Stimulated activated CD8-positive, alpha-beta memory T cell treated with anti-CD3 and anti-CD28 coated beads, Interleukin-7, amount 100 ng/mL, for 1 hour (primary cell): ENCODE measurements at places on chromosomes 5 and 9.

DNA sequence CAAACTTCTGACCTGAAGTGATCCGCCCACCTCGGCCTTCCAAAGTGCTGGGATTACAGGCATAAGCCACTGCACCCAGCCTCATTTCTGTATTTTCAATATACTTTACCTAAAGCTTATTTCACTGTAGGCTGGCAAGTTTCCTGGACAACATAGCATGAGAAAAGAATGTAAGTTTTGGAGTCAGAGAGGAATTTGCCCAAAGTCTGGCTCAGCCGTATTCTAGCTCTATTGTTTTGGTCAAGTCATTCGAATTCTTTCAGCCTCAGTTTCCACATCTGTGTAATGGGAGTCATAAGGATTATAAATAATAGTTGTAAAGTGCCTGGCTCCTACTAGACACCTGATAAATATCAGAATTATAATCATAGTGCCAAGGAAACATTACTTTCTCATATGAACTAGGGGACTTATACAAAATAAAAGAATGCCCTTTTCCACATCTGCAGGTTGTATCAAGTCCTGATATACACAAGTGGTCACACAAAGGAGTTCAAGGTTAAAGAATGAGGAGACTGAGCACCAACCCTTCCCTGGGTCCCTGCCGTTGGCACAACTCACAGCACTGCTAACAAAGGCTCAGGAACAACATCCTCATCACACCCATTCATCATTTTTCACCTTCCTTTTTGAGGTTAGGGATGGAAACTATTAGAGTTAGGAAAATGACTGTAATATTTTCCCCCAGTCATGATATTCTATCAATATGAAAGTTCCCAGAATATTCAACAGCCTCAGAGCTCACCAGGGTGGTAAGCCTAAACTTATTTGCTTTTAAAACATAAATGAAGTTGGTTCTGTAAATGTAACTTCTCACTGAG, 34.6 kb upstream of the RAI14 start:
- DNase-seq: no peak

- DNase-seq: no peak
These were observed 182.4 kb downstream of the ARRDC3 start for GRCh38 chr5:91200692-91201091.

GRCh38 chr5:2899311-2899710, 147.8 kb upstream of the IRX2 start:
- no peak for DNase-seq

- DNase-seq: no peak
These were observed 120.5 kb downstream of the PRDM6 start for GRCh38 chr5:123209502-123210027.

- DNase-seq: no peak
These were observed 61.8 kb upstream of the ZBTB43 start for GRCh38 chr9:126743041-126743440.

- no peak for DNase-seq
These were observed 91.7 kb downstream of the RFK start for GRCh38 chr9:76302543-76302942.

DNA sequence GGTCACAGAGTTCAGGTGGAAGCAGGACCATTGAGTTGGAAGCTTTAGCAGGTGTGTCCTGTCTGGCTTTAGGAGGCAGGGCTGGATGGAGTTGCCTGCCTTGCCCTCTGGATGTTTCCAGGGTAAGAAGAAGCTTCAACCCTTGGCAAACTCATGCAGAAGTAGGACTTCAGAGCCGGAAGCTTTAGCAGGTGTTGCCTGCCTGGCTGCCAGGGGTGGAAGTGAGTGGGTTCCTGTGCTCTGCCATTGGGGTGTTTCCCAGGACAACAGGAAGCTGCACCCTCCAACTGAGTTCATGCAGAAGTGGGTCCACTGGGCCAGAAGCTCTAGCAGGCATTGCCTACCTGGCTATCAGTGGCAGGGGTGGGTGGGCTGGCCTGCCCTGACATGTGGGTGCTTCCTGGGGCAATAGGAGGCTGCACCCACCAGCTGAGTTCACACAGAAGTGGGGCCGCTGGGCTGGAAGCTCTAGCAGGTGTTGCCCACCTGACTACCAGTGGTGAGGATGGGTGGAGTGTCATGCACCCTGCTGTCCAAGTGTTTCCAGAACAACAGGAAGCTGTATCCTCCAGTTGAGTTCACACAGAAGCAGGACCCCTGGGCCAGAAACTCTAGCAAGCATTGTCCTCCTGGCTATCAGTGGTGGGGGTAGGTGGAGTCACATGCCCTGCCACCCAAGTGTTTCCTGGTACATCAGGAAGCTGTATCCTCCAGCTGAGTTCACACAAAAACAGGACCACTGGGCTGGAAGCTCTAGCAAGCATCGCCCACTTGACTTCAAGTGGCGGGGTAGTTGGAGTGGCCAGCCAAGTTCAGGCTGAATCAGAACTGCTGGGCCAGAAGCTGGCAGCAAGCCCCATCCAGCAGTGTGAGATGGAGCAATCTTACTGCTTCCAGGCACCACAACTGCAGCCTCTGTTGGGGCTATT, 24.6 kb downstream of the LOX start:
- no peak for DNase-seq

- DNase-seq: no peak
These were observed 97.7 kb downstream of the SYK start for GRCh38 chr9:90899287-90899686.

GRCh38 chr5:8520917-8521316, 652.0 kb downstream of the MTRR start:
- no peak for DNase-seq

DNA sequence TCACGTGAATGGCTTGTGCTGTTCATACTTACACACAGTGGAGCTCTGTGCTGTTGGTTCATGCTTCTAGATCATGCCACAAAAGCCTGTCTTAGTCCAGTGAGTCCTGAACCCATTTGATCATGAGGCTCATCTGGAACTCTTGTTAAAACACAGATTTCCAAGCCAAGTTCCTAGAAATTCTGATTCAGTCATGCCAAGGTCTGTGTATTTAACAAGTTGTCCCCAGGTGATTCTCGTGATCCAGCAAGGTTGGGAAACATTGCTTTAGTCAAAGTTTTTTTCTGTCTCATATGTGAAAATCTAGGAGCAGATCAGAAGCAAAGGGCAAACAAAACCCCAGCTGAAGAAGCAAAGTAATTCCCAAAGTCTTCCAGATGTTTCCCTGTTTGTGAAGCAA, 112.5 kb upstream of the GAS1 start:
- no peak for DNase-seq

DNA sequence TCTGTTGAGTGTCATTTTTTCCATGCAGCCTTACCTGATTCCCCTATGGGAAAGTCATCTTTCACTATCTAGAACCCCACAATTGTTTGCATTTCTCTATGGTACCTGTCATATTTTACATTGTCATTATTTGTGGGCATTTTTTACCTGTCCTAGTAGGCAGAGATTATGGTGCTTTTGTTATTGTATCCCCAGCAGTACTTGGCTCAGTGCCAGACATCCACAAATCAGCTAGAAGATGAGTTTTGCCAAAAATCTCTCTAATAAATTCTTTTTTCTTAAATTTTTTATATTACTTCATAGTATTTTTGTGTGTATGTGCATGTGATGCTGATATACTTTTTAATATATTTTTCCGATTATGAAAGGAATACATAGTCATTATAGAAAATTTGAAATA, 13.2 kb downstream of the GARNL3 start:
- no peak for DNase-seq

- no peak for DNase-seq
These were observed 63.3 kb upstream of the GAS1 start for GRCh38 chr9:87010626-87011025.

DNA sequence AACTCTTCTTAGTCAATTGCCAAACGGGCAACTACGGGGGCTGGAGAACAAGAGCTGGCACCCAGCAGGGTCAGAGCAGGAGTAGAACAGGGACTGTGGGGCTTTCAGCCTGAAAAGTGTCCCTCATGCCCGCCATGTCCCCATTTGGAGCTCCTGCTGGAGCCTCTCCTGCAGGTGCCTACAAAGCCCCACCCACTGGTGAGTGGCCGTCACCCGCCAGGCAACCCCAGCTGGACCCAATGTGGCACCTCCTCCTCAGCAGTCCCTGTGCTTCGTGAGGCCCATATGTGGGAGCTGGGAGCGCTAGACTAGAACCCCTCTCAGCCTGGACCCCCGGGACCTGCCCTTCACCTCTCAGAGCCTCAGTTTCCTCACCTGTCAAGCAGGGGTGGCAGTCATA, 40.9 kb downstream of the VAV2 start:
- DNase-seq: no peak

- no peak for DNase-seq
These were observed 34.3 kb downstream of the CENPP start for GRCh38 chr9:92360083-92360482.

GRCh38 chr5:132770476-132771159, 6.4 kb downstream of the SEPTIN8 start:
- no peak for DNase-seq

- DNase-seq: no peak
These were observed 7.2 kb upstream of the MYORG start for GRCh38 chr9:34383904-34384303.

GRCh38 chr5:136423944-136424606, 58.7 kb upstream of the TRPC7 start:
- no peak for DNase-seq

DNA sequence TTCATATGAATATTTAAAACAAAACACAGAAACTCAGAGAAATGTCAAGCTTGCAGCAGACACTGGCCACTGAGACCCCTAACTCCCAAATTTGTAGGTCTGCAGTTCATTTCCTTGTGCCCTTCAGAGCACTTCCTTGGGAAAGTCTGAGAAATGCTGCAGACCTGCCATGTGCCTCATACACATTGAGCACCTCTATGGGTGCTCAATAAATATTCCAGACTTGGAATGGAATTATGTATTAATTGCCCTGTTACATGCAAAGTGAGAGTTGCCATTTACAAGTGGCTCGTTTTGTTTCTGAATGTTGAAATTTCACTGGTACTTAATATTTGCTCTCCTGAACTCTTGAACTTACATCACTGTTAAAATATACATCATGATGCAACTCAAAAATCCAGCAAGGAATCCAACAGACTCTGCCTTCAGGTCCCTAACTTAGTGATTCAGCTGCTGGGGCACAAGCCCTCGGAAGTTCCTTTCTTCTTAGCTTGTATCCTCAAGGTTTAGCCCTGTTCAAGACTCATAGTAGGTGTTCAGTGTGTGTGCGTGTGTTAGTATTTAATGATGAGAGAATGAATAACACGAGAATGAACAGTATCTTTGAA, 90.6 kb downstream of the PTCD2 start:
- no peak for DNase-seq

- DNase-seq: no peak
These were observed 588.7 kb upstream of the CDH6 start for GRCh38 chr5:30604648-30605262.

GRCh38 chr5:15612915-15613635, 113.1 kb downstream of the FBXL7 start:
- DNase-seq: no peak

GRCh38 chr5:145787996-145788395, 47.1 kb downstream of the PRELID2 start:
- DNase-seq: no peak

- DNase-seq: no peak
These were observed 678 bp downstream of the SLC2A6 start for GRCh38 chr9:133477992-133478850.

GRCh38 chr9:83724436-83724835, 16.7 kb upstream of the UBQLN1 start:
- DNase-seq: no peak

GRCh38 chr9:132054024-132054423, 25.6 kb downstream of the MED27 start:
- no peak for DNase-seq

DNA sequence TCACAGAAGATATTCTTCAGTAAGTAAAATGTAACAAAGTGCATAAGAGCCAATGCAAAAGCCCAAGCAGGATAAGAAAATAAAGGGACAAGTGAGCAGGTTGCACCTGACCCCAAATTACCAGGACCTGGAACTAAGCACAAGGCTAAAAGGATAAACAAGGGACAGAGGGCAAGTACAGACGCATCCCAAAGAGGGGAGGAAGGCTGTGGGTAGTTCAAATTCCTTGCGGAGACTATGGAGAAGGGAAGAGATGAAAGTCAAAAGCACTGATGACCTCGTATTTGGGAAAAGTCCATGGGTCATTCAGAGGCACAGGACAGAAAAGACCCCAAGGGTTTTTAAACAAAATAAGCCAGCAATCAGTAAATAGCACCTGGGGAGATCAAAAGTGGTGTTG, 11.8 kb downstream of the ELAVL2 start:
- DNase-seq: no peak

GRCh38 chr9:124394596-124394995, 20.6 kb downstream of the PSMB7 start:
- DNase-seq: no peak

DNA sequence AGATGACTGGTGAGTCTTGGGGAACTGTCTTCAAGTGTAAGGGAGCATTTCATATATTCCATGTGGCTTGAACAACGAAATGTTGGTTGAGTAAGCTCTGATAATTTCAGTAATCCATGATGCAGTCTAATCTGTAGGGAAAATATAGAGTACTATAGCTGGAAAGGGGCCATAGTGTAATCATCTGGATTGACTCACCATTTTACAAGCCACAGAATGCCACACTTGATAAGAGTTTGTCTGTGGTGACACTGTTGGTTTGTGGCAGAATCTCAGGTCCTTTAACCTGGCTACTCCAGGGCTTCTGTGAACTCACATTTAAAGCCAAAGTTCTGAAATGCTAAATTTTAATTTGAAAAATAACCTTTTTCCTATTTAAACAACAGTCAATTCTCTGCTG, 16.3 kb upstream of the MAML1 start:
- no peak for DNase-seq

- DNase-seq: no peak
These were observed 599.7 kb upstream of the FTMT start for GRCh38 chr5:121251954-121252353.

GRCh38 chr9:95666096-95666784, 149.5 kb upstream of the PTCH1 start:
- no peak for DNase-seq

DNA sequence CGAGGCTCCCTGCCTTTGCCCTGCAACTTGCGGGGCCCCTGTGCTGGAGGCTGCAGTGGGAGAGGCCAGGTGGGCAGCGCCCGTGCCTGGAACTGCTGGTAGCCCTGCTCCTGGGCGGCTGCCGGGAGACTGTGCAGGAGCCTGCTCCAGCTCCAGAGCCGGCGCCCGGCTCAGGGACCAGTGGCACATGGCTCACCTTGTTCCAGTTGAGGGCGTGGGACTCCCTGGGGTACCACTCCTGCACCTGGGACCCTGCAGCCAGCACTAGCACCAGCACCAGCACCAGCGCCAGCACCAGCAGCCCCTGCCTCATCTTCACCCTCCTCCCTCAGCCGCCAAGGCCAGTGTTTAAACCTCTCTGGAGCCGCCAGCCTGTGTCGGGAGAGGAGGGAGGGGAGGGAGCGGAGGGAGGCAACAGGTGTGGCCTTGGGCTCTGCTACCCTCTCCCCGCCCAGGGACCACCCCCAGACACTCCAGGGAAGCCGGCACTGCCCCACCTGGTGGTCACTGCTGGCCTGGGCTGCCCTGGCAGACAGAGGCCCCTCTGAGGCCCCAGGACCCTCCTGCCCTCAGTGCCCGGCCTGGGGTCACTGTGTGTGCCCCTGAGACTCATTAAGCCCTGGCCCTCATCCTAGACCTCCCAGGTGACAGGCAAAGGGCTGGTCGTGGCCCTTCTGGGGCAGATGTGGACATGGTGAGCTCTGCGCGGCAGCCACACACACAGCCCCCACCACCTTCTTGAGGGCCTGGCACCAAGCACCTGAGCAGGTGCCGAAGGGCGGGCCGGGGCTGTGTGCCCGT, at the start of gene LCN10:
LCN10 (minus strand) TSS at position 350 of the 801 bp plus-strand sequence; CDS start at position 313, 37 bp downstream.
- no peak for DNase-seq
